ENCODE measurements at places on chromosomes 5 and 9.
A peak's percentile ranks its signal among the peaks of the same experiment; 100 is the strongest.

DNA sequence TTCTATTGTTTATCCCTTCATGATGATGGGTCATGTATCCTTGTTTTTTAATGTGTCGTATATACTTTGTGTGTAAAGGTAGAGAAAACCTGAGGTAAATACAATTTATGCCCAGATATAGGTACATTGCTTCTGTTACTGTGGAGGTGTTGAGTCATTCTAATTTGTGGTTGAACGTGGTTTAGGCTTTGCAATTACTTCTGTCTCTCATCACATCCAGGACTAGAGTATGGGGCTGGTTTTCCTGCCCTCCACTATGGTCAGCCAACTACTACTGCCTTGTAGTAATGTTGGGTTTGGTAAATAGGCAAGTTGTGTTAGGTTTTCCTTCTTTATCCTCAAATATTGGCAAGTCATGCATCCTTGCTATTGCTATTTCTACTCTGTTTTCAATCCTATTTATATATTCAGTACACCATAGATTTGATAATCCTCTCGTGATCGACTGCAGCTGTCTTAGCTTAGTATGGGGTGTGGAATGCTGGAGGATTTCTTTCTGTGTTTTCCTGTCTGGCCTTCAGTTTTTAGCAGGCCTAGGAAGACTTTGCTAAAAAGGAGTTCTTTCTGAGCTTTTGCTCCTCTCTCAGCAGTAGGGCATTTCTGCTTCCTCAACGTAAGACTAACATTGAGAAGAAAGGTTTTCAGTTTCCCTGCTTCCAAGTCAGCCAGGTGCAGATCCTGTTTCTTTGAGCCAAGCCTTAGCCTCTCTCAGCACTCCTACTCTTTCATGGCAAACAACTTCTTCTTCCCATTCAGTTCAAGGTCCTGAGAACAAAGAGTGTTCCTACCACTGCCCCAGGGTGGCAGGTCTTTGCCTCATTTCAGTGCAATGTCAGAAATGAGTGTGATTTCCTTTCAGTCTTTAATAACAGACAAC is 844.4 kb upstream of the CDH18 start:
- no peak for DNase-seq

DNA sequence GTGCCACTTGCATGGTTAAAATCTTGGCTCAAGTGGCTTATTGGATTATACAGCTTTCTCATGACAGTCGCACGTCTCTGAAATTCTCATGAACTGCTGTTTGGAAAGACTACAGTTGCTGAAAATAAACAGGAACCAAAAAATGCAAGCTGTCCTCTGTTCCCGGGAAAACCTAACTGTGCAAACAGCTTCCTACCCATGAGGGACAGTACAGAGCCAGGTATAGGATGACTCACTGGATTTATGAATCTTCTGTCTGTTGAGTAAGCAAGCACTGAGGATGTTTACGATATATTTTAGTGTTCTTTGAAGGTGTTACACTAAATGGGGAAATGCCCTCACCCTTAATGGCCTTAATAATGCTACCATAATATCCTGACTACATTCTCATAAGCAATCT is 380.3 kb upstream of the TNC start:
- DNase-seq = no peak

DNA sequence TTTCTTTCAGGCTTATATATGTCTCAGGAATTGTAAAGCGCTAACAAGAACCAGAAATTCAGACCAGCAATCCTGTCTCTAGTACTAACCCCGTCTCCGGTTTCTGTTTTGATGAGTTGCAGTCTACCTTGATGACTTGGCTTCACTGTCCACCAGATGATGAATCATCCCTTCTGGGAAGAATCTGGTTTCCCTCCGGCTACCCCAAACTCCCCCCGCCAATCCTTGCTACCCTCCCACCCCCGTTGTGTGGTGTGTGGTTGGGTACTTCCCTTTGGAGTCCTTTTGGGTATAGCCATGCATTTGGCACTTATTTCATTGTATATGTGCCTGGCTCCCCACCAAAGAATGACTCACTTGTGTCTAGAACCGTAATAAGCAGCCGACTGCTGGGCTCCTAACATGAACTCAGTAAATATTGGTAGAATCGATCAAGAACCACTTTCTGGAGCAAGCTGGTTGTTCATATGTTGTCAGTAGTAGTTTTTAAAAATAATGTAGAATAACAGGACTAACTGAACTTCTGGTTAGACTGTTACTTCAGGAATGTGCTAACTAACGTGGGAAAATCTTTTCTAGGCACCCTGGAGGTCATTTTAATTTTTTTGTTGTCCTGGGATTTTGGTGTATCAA is 8.3 kb upstream of the TGFBI start:
- no peak for DNase-seq

- no peak for DNase-seq
Observed at GRCh38 chr5:160537940-160538339, 116.3 kb downstream of the PTTG1 start.

DNA sequence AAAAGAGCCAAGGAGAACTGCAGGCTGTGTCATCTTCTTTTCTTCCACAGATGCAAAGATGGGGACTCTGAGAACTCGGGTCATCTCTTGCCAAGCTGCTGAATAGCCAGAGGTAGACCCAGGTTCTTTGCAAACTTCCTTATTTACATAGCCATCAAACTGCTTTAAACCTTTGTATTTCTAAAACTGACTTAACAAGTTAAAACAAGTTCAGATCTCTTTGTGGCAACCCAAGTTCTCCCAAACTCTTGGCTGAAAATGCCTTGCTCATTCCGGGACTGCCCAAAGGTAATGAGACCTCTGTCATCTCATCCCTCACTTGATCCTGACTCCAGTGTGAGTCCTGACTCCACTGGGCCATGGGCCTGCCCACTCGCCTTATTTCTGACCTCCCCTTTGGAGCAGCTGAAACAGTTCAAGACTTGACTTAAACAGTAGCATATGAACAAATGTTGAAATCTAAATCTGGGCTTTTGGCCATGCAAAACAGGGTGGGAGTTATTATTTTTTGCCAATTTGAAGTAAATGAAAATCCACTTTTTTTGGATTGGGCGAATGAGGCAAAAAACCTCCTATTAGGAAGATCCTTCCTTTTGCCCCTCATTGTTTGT is 50.6 kb downstream of the FBXL7 start:
- no peak for DNase-seq

- DNase-seq = no peak
Observed at GRCh38 chr5:119840175-119840574, 210.8 kb downstream of the FAM170A start.

- DNase-seq = no peak
Observed at GRCh38 chr9:120928015-120928482, 1.5 kb upstream of the TRAF1 start.

- no peak for DNase-seq
Observed at GRCh38 chr5:107949688-107950341, 279.1 kb upstream of the EFNA5 start.

DNA sequence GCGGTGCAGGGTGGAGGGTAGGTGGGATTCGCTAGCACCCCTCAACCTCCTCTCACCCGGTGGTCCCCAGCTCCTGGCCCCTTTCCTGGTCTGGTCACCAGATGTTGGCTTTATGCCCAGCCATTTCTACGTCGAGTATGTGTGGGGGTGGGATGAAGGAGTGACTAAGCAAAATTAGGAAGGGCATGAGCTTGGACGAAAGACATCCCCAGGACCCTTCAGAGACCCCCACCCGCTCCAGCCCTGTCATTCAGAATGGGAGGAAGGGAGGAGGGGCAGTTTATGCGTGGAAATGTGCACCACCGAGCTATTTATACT is 742 bp downstream of the BHMT2 start:
- no peak for DNase-seq

DNA sequence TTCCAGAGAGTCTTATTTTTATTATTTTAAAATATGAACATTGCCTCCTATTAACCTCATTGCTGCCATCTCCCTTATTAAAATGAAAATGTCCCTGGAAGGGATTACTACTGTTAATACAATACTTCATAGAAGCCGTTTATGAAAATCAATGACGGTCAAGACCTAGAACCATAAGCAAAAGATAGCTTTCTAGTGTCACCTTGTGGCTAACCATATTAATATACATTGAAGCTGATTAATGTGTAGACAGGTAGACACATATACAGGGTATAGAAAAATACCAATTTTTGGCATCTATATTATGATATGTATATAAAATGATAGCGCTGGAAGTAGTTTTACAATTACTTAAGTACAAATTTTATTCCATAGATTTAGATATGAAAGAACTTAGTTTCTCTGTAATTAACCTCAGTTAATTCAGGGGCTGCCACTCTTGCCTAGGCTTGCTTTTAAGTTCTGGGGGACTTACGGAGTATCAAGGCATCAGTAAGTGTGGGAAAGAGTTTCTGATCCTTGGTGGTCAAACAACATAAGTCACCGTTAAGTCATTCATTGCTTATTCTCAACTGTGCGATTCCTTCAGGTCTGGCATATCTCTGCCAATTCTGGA is 2.5 kb upstream of the YTHDC2 start:
- DNase-seq = no peak

- DNase-seq = no peak
Observed at GRCh38 chr9:96009690-96010472, 134.4 kb downstream of the ERCC6L2 start.

DNA sequence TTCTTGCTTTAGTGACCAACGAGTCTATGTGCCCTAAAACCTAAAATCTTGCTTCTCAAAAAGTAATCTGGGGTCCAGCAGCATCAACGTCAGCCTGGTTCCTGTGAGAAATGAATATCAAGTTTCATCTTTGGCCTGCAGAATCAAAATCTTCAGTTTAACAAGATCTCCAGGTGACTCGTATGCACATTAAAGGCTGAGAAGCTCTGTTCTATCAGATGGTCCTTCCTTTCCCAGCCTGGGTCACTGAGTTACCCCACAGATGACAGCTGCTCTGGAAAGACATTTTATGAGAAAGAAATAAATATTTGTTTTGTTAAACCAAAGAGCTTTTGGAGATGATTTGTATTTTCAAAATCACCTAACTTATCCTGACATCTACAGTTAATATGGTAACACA is 75.8 kb downstream of the ADAMTSL1 start:
- DNase-seq = no peak

GRCh38 chr9:96484521-96484931 is 34.6 kb downstream of the HABP4 start:
- no peak for DNase-seq

DNA sequence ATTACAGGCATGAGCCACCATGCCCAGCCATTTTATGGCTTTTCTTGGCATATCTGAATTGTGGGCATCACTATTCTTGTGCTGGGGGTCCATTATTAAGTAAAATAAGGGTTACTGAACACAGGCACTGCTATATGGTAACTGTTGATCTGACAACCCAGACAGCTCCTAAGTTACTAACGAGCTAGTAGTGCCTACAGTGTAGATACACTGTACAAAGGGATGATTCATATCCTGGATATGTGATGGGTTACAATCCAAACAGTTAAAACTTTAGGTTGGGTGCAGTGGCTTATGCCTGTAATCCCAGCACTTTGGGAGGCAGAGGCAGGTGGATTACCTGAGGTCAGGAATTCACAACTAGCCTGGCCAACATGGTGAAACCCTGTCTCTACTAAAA is 4.3 kb downstream of the CD14 start:
- no peak for DNase-seq

GRCh38 chr5:14364096-14364495 is 217.5 kb upstream of the OTULINL start:
- no peak for DNase-seq

DNA sequence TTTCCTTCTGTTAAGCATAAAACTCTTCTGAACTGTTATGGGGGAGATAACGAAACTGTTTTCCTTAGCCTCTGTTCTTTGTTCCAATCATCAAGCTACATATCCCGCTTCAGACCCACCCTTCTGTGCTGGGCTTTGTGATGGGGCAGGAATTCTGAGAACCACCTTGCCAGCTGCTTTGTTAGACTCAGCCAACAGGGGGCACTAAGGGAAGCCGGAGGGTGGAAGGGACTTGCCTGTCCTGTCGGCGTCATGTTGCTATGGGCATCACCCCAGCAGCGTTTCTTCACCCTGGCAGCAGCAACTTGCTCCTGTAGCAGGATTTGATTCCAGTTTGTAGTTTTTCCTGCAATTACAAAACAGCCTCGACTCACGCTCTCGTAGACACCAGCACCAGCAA is 169.1 kb downstream of the CAAP1 start:
- DNase-seq = no peak

DNA sequence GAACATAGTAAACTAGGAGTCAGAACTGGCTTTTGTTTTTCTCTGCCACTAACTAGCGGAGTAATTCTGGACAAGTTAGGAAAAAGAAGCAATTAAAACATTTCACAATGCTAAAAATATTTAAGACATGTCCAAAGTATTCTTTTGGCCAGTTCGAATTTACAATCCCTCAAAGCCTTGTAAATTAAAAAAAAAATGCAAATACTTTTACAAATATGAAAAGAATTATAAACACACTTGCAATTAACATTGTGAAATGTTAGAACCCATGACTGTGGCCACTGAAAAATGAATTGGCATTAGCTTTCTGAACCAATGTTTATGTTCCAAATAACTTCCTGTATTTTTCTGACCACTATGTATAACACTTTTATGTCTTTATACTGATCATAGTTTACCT is 2.2 kb downstream of the RAD1 start:
- DNase-seq = no peak

DNA sequence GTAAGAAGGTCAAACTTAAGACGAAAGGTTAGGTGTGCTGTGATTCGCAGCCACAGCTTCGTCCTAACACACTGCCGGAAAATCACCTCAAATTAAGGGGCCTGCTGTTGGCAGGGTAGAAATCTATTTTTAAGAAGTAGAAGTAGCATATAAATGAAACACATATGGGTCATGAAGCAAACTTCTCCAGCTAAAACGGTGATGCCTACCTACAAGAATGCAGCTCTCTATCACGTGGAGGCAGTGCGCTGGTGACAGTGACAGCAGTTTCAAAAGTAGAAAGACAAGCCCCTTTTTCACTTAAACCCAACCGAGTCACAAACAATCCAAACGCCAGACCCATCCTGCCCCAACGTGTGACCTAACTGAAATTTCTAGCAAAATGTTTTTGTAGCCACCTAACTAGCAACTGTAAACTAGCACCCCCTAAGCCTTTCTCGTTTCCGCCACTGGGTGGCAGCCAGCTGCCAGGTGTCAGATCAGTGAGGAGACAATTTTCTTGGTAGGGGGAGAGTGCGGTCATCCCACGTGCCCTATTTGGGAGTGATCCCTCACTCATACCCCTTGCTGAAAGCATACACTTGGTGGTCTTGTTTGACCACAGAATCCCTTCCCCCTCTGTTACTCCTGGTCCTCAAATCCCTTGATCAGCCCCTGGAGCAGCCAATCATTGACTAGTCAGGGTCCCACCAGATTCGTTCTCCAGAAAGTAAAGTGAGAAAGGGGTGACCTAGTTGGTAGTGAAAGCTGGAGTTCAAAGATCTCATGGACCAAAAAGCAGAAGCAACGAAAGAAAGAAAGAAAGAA is 71.8 kb upstream of the MAMDC2 start:
- peak; percentile 6 for DNase-seq

Measured in NCI-H187 (cell line).